ENCODE measurements at places on chromosomes 4 and X.

DNA sequence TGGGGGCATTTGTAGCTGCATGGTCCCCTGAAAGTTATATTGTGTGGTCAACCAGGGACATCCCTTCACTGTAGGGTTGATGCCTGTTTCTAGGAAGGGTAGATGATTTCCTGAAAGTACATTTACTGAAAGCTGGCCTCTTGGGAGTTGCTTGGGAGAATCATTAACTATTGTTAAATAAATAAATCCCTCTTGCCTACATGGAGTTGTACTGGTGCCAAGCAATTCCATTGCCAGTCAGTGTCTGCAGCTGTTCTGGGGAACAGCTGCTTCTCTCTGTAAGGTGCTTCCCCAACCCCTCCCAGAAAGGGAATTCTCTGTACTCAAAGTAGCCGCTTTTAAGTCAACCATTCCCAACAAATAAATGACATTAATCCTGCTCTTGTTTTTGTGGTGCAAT, 51.1 kb downstream of the C4orf51 start:
- no peak for DNase-seq

- DNase-seq = no peak
Measured at GRCh38 chrX:7390441-7390840, 242.5 kb upstream of the PUDP start.

DNA sequence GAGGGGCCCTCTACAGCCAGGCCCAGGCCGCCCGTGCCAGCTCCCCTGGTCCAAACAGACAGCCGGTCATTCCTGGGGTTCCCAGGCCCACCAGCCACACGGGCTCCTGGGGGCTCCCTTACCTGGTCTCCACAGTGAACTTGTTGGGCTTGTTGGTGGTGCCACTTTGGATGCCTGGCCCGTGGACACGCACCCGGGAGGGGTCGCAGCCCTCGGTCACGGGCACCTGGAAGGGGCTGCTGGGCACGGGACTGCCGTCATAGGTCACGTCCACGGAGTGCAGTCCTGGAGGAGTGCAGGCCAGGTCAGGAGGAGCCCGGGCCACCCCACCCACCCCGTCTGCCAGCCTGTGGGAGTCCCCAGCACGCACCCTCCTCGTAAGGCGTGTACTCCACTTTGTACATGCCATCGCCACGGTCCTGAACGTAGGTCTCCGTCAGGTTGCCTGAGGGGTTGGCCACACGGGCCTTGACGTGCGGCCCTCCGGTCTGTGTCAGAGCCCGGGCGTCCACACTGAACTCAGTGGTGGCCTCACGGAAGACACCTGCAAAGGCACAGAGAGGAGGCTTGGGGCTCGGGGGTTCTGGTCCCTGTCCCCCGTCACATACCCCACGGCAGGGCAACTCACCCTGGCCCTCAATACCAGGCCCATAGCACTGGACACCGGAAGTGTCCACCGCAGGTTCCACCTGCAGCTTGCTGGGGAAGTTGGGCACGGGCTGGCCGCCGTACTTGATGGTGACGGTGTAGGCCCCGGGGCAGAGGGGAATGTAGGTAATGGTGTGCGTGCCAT, 14.9 kb downstream of the FLNA start:
- DNase-seq = no peak

- DNase-seq = peak; percentile 38
Measured at GRCh38 chrX:139200793-139201192, 329.7 kb upstream of the F9 start.

- no peak for DNase-seq
Measured at GRCh38 chrX:126550816-126551215, 1.8 kb downstream of the DCAF12L1 start.

GRCh38 chrX:17441965-17442364, 67.0 kb downstream of the NHS start:
- no peak for DNase-seq

- DNase-seq = no peak
Measured at GRCh38 chr4:161208564-161208963, 955.2 kb downstream of the FSTL5 start.

GRCh38 chr4:101931619-101932018, 141.1 kb downstream of the BANK1 start:
- no peak for DNase-seq

DNA sequence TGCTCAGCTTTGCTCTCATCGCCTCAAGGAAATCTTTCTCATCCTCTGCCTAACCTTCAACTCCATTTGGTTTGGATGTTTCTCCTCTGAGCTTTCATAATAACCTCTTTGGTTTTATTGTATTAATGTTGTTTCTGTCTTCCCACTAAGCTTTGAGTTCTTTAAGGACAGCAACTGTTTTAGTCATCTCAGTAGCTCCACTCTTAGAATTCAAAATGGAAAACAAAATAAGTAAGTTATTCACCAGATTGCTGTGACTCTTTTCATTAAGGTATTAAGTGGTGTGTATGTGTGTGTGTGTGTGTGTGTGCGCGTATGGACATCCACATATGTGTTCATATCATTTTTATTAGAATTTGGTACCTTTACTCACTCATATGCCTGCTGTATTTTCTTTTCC, 279.2 kb upstream of the BOD1L1 start:
- no peak for DNase-seq

DNA sequence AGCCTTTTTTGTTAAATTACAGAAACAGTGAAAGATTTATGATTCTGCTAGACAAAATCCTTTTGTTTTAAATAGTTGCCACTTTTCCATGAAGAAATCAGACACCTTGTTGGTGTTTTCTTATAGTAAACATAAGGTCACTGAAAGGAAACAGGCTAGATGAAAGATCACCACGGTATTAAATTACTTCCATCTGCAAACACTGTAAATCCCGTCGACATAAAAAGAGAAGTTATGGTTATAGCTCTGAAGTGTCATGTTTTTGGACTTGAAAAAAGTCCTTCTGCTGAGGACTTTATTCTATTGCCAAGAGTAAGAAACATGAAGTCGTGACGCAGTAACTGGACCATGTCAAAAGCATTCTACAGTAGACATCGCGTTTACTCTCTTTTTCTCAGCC, 567.6 kb upstream of the SLIT2 start:
- DNase-seq = no peak

GRCh38 chr4:129323658-129324057, 227.7 kb downstream of the C4orf33 start:
- DNase-seq = no peak

GRCh38 chr4:174037049-174037448, 246.4 kb downstream of the FBXO8 start:
- DNase-seq = no peak

DNA sequence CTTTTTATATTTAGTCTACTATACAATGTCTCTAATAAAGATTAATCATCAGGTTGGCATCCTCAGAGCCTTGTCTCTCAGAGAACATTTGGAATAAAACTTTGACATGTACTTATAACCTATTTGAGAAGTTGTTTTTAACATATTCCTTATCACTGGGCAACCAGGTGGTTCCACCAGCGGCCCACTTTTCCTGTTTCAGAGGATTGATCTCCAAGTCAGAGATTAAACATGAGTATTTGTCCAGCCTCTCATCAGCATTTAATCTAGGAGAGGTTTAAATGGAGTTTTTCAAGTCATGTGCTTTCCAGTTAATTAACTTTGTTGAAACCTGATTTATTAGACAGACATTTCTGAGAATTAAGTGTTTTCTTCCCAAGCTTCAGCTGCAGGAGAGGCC, 345.5 kb downstream of the GRXCR1 start:
- no peak for DNase-seq

DNA sequence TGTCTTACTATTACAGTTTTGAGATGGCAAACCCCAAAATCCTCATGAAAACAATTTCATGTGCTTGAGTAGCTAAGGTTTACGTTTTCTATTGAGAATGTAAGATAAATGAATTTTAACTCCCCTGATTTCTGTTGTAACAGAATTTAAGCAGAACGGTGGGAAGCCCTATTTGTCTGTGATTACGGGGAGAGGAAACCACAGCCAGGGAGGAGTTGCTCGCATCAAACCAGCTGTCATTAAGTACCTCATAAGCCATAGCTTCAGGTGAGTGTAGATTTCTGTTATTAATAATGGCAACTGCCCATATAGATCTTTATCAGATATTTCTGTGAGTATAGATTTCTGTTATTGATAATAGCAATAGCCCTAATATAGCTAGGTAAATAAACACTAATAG, 44.2 kb upstream of the RHOH start:
- no peak for DNase-seq

DNA sequence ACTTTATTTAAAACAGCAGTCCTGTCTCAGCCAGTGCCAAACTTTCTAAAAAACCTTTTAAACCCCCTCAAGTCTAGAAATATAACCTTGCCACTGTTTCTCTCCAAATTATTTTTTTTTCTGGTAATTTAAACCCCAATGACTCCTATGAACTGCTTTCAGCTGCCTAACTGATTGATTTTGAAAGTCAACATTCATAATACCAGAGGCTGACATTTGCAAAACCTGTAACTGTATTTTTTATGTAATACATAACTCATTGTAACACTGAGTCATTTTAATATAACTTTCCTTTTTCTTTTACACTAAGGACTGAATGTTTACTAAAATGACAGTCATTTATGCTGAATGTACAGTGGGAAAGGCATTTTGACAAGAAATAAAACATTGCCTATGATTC, 19.1 kb upstream of the EGFL6 start:
- no peak for DNase-seq

GRCh38 chr4:180792541-180792940, 1450.7 kb upstream of the TENM3 start:
- no peak for DNase-seq

GRCh38 chr4:112905728-112906127, 143.7 kb upstream of the ANK2 start:
- DNase-seq = no peak

DNA sequence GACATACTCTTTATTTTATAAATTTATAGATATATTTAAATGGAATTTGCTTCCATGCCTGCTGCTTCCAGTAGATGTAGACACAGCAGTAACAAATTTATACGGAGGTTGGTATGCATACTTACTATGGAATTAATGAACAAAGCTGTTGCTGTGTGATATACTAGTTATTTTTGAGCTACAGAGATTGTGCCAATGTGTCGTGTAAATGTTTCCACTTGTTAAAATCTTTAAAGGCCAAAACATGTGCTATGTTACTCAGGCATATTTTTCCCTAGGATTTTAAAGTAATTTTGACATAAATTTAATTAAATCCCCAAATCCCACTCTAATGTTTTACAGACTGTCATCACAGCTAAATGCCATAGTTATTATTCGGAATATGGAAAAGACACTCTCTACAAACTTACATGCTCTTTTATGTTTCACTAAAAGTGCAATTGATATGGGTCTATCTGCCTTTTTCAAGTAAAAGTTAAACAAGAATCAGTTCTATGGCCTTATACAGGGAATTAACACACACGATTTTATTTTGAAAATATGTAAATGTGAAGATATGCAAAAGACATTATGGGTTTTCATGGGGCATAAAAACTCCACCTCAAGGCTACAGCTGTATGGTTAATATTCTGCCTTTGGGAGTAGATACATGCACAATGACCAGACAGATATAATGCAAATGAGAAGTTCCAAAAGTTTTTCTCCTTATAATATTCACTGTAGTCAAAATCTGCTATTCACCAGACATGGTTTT, 256.8 kb downstream of the FSTL5 start:
- DNase-seq = no peak

- DNase-seq = no peak
Measured at GRCh38 chr4:116180157-116180601, 905.2 kb downstream of the TRAM1L1 start.

GRCh38 chr4:153514688-153515426, 48.7 kb downstream of the TMEM131L start:
- no peak for DNase-seq

- no peak for DNase-seq
Measured at GRCh38 chr4:147580396-147580795, 36.8 kb upstream of the TMEM184C start.

DNA sequence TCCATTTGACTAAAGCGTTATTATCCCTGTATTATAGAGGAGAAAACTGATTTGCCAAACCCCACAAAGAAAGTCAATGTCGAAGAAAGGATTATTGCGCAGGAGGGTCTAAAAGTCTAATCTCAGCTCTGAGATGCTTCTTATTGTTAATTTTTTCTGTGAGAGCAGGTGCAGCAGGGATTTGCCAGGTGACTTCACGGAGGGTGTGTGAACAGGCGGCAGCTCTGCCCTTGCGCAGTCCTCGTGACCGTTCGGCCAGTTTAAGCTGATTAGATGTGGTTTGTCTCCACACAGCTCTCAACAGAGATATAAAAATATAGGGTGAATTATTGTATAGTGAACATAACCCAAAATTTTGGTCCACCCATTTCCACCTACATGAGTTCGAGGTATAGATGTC, 28.5 kb downstream of the TENM3 start:
- no peak for DNase-seq

DNA sequence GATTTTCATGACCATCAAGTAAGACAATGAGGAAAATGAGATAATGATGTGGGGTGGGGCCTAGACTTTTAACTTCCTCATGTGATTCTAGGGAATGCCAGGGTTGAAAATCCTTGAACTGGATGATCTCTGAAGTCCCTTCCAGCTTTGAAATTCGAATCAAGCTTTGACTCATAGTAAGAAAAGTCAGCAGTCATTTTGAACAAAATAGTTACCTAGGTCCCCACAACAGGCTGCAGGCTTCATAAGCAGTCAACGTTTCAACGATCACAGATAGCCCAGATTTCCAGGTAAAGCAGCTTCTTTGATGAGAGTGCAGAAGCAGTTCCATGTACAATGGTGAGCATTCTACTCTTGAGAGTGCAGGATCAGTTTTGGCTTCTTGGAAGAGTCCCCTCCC, 93.7 kb downstream of the GRIA3 start:
- DNase-seq = no peak

DNA sequence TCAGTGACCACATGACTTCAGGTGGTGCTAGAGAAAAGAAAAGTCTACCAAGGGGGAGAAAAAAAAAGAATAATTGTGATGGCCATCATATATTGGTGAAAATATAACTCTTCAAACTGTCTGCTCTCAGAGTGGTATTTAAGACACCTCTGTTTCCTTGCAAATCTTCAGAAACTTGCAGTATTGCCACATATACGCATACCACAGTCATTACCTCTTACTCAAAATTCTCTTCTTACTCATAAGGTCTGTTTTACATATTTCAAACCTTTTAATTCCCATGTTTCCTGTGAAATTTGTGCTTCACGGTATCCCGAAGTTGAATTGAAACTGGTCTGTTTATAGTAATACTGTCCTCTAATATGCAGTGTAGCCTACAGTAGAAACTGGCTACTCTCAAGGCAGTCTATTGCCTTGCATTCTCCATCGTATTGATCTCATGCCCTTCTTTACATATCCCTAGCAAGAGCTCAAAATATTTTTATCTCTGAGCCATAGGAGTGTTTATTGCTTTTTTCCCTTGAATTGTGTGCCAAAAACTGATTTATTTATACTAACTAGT, 34.7 kb upstream of the LHFPL1 start:
- no peak for DNase-seq

GRCh38 chr4:26459054-26459755, 31.1 kb downstream of the CCKAR start:
- peak; percentile 8 for DNase-seq

DNA sequence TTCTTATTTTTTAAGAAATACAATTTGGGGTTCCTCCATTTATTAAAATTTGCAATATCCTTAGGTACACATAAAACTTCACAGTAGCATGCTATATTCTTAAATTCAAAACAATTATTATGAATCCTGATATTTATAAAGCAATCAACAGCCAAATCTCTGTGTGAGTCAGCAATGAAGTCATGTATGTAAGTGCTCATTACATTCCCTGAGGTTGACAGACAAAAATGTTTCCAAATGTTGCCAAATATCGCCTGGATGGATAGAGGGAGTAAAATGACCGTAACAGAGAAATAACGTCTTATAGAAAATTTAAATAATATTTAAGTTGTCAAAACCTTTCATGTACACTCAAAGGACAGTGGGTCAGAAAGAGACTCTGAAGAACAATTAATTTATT, 220.0 kb downstream of the PCDH18 start:
- DNase-seq = no peak

GRCh38 chrX:24391389-24391788, 30.9 kb downstream of the SUPT20HL1 start:
- DNase-seq = no peak

Measured in GF-D8 (cell line).